ENCODE measurements at places on chromosomes 12 and 14.

DNA sequence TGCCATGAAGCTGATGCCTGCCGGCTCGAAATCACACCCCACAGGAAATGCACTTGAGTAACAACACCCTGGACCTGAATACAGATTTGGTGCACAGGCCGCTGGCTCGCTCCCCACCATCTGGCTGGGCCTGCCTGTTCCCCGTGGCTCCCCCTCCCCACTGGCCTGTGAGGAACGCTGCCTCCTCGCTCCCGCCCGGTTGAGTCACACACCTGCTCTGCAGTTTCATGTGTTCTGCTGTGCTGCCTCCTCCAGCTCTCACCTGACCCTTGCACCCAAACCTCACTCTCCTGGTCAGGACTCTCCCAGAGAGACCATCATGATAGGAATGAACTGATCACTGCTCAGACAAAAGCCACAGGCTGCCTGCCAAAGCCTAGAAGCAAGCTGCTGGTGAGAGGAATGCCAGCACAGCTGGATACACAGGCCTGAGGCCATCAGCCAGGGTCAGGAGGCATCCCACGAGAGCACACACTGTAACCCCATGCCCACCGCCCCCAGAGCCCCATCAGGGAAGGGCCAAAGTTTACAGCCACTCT, 3.8 kb upstream of the SIVA1 start:
- no peak for DNase-seq

DNA sequence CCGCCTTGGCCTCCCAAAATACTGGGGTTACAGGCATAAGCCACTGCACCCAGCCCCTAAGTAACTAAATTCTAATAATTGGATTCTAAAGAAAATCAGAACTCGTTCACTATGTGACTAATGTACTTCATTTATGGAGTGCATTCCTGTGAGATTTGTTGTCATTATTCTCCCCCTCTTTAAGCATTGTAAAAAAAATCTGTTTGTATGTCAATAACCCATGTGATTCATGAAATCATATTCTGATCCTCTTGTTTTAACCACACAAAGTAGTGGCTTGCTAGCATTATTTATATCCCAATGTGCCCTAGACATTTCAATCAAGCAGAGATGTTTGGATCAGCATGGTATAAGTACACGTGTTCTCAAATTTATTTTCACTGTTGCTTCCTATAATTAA, 78.2 kb upstream of the OSBPL8 start:
- DNase-seq: no peak

DNA sequence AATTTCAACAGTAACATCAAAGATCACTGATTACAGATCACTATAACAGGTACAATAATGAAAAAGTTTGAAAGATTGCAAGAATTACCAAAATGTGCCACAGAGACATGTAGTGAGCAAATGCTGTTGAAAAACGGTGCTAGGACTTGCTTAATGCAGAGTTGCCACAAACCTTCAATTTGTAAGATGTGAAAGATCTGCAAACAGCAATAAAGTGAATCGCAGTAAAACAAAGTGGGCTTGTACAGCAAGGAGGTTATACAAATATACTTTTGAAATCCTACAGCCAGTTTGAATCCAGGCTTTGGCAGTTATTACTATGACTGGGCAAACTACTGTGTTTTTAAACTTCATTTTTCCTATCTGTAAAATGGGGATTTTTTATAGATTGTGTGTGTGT, 1.0 kb upstream of the PLEKHA5 start:
- no peak for DNase-seq

DNA sequence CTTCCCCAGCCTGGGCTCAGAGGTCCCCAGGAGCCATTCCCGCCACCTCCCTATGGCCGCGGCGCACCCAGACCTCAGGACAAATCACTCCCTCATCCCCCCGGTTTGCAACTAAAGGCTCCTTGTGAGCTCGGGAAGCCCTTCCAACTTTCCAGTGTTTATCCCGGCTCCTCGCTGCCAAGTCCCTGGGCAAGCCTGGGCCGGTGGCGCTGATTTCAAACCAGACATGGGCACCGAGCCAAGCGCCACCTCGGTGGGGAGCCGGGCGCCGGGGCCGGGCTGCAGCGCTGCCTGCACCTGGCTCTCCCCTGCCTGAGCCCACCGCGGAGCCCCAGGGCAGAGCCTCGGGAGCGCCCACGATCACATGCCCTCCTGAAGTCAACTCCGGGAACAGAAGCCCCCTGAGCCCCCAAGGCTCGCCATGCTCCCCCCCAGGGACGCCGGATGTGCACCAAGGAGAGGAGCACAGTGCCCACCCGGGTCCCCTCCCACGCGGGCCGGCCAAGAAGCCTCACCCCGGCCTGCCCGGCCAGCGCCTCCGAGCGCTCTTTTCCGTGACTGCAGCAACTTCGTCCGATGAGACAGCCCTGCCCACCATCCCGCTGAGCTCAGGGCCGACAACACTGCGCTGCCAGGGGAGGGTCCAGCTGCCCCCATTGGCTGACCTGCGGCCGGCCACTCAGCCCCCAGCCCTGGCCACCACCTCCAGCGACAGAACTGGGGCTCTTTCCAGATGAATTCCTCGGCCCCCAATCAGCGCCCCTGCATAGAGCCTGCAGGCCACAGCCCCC, 50.0 kb downstream of the NCOR2 start:
- DNase-seq: peak; percentile 66

- no peak for DNase-seq
Observed at GRCh38 chr14:21852061-21852664, 178.5 kb upstream of the OR4E1 start.
